ENCODE measurements at places on chromosomes 6 and 20.

DNA sequence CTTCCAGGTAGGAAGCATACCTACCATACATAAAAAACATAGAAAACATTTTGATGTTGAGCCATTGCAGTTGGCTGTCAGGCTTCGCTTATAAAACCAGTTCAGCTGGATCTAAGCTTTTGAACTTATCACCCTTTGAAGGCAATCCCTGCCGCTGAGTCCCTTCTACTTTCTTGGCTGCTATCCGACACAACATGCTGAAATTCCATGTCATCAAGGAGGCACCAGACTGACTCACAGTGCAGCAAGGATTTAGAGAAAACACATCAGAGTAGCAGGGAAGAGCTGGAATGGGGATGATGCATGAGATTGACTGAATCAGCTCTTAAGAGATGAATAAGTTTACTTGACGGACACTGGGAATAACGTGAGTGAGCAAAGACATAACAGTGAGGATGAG is 135.0 kb upstream of the MAN1A1 start:
- DNase-seq, result no peak

DNA sequence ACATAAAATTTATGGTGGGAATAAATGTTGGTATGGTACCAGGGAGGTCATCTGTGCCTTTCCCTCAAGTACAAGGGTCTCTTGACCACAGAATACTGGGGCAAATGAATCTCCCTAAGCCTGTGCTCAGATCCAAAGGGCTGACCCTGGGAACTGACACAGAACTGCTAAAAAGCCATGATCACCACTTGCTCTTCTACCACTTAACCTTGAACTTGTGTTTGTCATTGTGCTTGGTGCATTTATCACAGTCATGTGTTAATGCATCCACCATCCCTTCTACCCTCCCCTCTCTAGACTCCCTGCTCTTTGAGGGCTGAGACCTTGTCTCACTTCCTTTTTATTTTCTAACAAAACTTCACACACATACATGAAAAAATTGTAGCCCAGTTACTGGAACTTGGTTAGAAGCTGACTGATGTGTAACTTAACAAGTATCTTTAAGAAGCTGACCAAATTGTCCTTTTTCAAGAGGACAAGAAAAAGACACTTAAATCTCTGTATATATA is 46.1 kb upstream of the PBOV1 start:
- no peak for DNase-seq

GRCh38 chr20:7843613-7844012 is 96.6 kb downstream of the HAO1 start:
- no peak for DNase-seq

DNA sequence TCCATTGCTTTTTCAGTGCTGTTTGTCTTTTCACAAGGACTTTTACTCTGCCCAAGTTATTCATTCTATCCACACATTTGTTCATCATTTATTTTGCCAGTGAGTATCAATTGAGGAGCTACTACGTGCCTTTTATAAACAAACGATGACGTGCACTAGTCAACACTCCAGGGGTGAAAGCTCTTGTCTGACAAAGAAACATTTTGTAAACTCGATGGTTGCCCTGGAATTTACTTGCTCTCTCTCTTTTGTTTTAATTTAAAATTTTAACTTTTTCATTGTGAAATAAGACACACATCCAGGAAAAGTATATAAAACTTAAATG is 8.3 kb upstream of the MRPS18A start:
- DNase-seq, result no peak

- DNase-seq, result no peak
Measured at GRCh38 chr20:13862245-13862644, 77.4 kb downstream of the NDUFAF5 start.

Measured in stimulated activated CD8-positive, alpha-beta memory T cell treated with anti-CD3 and anti-CD28 coated beads, Interleukin-7, amount 100 ng/mL, for 1 hour (primary cell).